Activated T-helper 17 cell treated with anti-CD3 and anti-CD28 coated beads, Interleukin-2, amount 50 U/mL, for 72 hours (primary cell): ENCODE measurements at places on chromosomes 3 and 15.
A peak's percentile ranks its signal among the peaks of the same experiment; 100 is the strongest.

DNA sequence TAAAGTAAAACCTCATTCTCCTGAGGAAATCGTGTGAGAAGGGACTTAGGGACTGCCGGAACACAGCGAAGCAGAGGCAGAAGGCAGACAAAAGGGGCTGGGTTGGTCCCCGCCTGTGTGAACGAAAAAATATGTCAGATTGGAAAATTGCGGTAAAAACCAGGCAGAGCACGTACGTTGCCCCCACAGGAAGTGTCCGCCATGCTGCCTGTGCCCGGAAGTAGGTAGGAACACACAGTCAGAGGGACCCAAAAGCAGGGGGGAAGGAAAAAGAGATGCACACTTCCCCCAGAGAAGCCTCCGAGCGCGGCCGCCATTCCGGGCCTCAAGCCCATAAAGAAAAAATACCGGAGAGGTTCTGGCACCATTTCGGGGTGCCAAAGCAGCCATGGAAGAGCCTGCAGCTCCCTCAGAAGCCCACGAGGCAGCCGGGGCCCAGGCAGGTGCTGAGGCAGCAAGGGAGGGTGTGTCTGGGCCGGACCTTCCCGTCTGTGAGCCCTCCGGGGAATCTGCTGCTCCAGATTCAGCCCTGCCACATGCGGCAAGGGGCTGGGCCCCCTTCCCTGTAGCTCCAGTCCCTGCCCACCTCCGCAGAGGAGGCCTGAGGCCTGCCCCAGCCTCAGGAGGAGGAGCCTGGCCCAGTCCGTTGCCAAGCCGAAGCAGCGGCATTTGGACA lies at the start of gene MKRN3:
TSS of gene MKRN3 (plus strand) at position 280 of the 676 bp plus-strand sequence. CDS start at position 389, 109 bp downstream.
- H3K4me3 ChIP-seq = no peak within 1 kb of the TSS
- H3K27me3 ChIP-seq = peaks cover 7% of the 10 kb centered on the region
- H3K4me1 ChIP-seq = no peaks in the 10 kb centered on the region
- H3K36me3 ChIP-seq = no peaks in the 10 kb centered on the region
- no peak for ATAC-seq

DNA sequence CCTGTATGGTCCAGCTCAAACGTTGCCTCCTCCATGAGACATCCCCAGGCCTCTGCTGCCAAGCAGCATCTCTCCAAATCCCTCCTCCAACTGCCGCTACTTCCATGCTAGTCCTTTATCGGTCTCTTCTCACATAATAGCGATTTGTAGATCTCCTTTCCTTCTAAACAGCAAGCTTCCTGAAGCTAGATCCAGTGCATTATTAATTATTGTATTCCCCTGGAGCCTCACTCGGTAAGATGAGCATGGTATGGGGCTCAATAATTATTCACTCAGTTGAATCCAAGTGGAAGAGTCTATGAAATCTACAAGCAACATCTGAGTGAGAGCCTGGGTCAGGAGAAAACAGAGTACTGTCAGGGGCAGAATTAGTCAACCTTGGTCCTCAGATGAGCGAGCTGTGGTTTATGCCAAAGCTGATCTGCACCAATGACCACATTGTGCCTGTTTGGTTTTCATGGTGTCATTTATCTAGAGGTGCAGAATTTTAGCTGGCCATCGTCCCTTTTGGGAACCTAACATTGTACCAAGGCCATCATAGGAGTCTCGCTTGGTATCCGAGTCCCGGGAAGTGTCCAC lies 93.8 kb upstream of the UBE2E1 start:
- peak; percentile 70 for ATAC-seq
- H3K36me3 ChIP-seq = no peaks in the 10 kb centered on the region
- no peaks in the 10 kb centered on the region for H3K4me1 ChIP-seq
- H3K4me3 ChIP-seq = no peak overlapping the region
- H3K27me3 ChIP-seq = peaks cover 16% of the 10 kb centered on the region

DNA sequence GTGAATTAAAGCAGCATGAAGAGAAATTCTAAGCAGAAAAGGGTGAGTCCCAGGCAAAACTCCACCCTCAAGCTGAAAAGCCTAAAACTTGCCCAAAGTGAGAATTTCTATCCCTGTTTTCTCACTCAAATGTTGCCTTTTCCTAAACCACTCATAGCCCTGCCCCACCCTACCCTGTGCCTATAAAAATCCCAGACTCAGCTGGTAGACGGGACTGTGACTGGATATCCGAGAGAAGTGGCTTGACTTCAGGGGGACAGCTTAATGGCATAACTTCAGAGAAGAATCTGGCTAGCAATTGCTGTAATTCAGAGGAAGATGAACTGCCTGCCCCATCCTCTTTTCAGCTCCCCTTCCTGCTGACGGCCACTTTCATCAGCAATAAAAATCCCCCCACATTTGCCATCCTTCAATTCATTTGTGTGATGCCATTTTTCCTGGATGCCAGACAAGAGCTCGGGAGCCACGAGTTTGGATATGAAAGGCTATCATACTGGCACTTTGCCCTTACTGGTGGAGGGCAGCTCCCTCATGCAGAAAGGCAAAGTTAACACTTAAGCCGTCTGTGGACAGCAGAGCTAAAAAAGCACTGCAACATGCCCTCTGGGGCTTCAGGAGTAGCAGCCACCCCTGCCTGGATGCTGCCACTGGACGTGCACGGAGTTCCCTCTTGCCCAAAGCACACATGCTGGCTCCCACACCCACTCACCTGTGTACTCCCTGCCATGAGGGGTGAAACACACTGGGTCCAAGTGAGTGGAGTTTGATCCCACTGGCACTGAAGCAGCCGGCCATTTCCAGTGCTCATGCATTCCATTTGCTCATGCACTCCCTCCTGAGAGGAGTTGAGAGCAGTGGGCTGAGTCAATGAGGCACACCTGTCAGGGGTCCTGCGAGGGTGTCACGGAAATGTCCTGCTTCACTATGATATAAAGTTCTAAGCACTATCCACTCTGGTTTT lies 670.6 kb downstream of the PLOD2 start:
- no peaks in the 10 kb centered on the region for H3K4me1 ChIP-seq
- H3K27me3 ChIP-seq = no peaks in the 10 kb centered on the region
- no peak for ATAC-seq
- H3K36me3 ChIP-seq = no peaks in the 10 kb centered on the region
- H3K27ac ChIP-seq = no peak overlapping the region

DNA sequence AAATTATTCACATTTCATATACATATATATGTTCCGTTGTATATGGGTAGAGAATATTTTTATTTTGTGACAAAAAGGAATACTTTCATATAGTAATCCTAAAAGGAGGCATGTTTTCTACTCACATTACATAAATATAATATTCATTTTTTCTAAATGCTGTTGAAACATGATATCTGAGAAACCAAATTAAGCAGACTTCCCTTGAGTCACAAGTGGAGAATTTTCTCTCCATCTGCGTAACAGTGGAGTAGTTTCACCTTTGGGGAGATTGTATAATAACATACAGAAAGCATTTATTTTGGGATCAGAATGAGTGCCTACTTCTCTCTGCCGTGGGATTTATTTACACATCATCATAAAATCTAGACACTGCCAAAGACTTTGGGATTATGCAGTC lies 849.8 kb downstream of the NSUN3 start:
- H3K36me3 ChIP-seq = no peaks in the 10 kb centered on the region
- H3K4me3 ChIP-seq = no peak overlapping the region
- no peaks in the 10 kb centered on the region for H3K4me1 ChIP-seq
- H3K27ac ChIP-seq = no peak overlapping the region

DNA sequence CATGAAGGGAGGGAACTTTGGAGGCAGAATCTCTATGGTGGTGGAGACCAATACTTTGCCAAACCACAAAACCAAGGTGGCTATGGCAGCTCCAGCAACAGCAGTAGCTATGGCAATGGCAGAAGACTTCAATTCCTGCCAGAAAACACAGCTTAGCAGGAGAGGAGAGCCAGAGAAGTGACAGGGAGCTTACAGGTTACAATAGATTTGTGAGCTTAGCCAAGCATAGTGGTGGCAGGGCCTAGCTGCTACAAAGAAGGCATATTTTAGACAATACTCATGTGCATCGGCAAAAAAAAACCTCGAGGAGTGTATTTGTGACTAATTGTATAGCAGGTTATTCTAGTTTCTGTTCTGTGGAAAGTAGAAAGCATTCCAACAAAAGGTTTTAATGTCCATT lies 6.4 kb upstream of the CSTA start:
- ATAC-seq = no peak
- H3K4me1 ChIP-seq = peaks cover 19% of the 10 kb centered on the region
- no peaks in the 10 kb centered on the region for H3K27me3 ChIP-seq
- H3K36me3 ChIP-seq = no peaks in the 10 kb centered on the region
- no peak overlapping the region for H3K4me3 ChIP-seq
- H3K27ac ChIP-seq = no peak overlapping the region

GRCh38 chr15:40844696-40845030 lies 815 bp downstream of the SPINT1 start:
- H3K36me3 ChIP-seq = no peaks in the 10 kb centered on the region
- H3K4me3 ChIP-seq = peak overlapping the region; percentile 85
- H3K4me1 ChIP-seq = peaks cover 15% of the 10 kb centered on the region

GRCh38 chr15:57922776-57923175 lies 142.7 kb downstream of the ALDH1A2 start:
- H3K27ac ChIP-seq = no peak overlapping the region
- H3K27me3 ChIP-seq = peaks cover 16% of the 10 kb centered on the region
- no peak overlapping the region for H3K4me3 ChIP-seq
- no peaks in the 10 kb centered on the region for H3K4me1 ChIP-seq
- no peaks in the 10 kb centered on the region for H3K36me3 ChIP-seq
- no peak for ATAC-seq

DNA sequence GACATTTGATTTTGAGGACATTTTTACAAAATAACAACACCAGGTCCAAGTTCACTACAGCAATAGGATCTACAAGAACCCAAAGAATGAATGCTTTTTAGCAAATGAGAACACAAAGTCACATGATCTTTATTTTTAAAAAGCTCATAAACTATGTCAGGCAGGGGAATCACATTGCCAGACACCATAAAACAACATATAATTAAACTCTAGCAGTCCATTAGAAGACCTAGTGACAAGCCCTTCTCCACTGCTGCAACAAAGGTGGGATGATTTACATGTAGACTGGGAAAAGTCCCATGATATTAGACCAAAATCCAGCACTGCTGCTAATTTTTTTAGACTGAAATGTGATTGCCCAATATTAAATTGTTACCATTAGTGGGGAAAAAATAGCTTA lies 92.6 kb downstream of the FHIT start:
- H3K36me3 ChIP-seq = no peaks in the 10 kb centered on the region
- no peak for ATAC-seq
- no peaks in the 10 kb centered on the region for H3K4me1 ChIP-seq
- no peak overlapping the region for H3K4me3 ChIP-seq
- H3K27ac ChIP-seq = no peak overlapping the region

GRCh38 chr3:44795197-44795596 lies 33.6 kb downstream of the KIF15 start:
- ATAC-seq = no peak
- H3K36me3 ChIP-seq = peaks cover 25% of the 10 kb centered on the region
- H3K27ac ChIP-seq = no peak overlapping the region

- peaks cover 5% of the 10 kb centered on the region for H3K4me1 ChIP-seq
- no peak overlapping the region for H3K4me3 ChIP-seq
- no peaks in the 10 kb centered on the region for H3K36me3 ChIP-seq
- H3K27ac ChIP-seq = no peak overlapping the region
- ATAC-seq = no peak
These were observed 239.9 kb upstream of the ATP10A start for GRCh38 chr15:26103002-26103404.

GRCh38 chr15:29048011-29048410 lies 162.2 kb downstream of the APBA2 start:
- H3K27ac ChIP-seq = no peak overlapping the region
- no peak overlapping the region for H3K4me3 ChIP-seq
- H3K27me3 ChIP-seq = no peaks in the 10 kb centered on the region
- no peak for ATAC-seq
- peaks cover 22% of the 10 kb centered on the region for H3K4me1 ChIP-seq

DNA sequence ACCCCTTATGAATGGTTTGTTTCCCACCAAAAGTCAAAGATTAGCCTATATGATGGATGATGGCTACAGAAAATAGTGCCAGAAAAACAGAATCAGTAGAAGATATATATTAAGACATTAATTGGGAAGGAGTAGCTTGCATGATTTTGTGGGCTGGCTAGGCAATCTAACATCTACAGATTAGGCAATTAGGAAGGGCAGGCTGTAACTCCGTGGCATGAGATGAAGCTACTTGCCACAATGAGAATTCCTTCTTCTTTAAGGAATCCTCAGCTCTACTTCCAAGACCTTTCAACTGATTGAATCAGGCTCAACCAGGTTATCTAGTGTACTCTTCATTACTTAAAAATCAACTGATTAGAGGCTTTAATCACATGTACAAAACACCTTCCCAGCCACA lies 426.7 kb downstream of the LPP start:
- H3K27me3 ChIP-seq = no peaks in the 10 kb centered on the region
- peaks cover 11% of the 10 kb centered on the region for H3K4me1 ChIP-seq
- H3K4me3 ChIP-seq = no peak overlapping the region
- no peaks in the 10 kb centered on the region for H3K36me3 ChIP-seq

- H3K36me3 ChIP-seq = no peaks in the 10 kb centered on the region
- ATAC-seq = no peak
- H3K4me3 ChIP-seq = no peak overlapping the region
- no peaks in the 10 kb centered on the region for H3K4me1 ChIP-seq
- no peak overlapping the region for H3K27ac ChIP-seq
These were observed 269.8 kb downstream of the DIPK2A start for GRCh38 chr3:144241404-144241803.

GRCh38 chr3:16881896-16882630 lies 2.7 kb upstream of the PLCL2 start:
- no peak for ATAC-seq
- H3K27me3 ChIP-seq = no peaks in the 10 kb centered on the region
- peak overlapping the region; percentile 72 for H3K4me3 ChIP-seq
- peaks cover 7% of the 10 kb centered on the region for H3K4me1 ChIP-seq
- no peak overlapping the region for H3K27ac ChIP-seq

- no peak overlapping the region for H3K4me3 ChIP-seq
- H3K27me3 ChIP-seq = peaks cover 11% of the 10 kb centered on the region
- H3K36me3 ChIP-seq = no peaks in the 10 kb centered on the region
- no peak for ATAC-seq
- no peak overlapping the region for H3K27ac ChIP-seq
These were observed 25.5 kb upstream of the NUDT16 start for GRCh38 chr3:131356006-131356595.

GRCh38 chr3:191682961-191683360 lies 222.0 kb downstream of the PYDC2 start:
- H3K4me3 ChIP-seq = no peak overlapping the region
- no peaks in the 10 kb centered on the region for H3K27me3 ChIP-seq
- no peak overlapping the region for H3K27ac ChIP-seq
- H3K36me3 ChIP-seq = no peaks in the 10 kb centered on the region

- no peak for ATAC-seq
- H3K4me1 ChIP-seq = peaks cover 12% of the 10 kb centered on the region
- H3K4me3 ChIP-seq = no peak overlapping the region
- no peak overlapping the region for H3K27ac ChIP-seq
- H3K36me3 ChIP-seq = no peaks in the 10 kb centered on the region
These were observed 125.8 kb upstream of the STT3B start for GRCh38 chr3:31406896-31407295.

- H3K27ac ChIP-seq = no peak overlapping the region
- H3K4me1 ChIP-seq = no peaks in the 10 kb centered on the region
- no peak overlapping the region for H3K4me3 ChIP-seq
- ATAC-seq = no peak
These were observed 353.0 kb upstream of the RORA start for GRCh38 chr15:61582092-61582491.
